ENCODE measurements at places on chromosomes 5 and 9. TPM values are rescaled to one million over a fixed set of nuclear protein-coding genes. Genes with fewer than 3 reads are reported as not detected.

- no peak for DNase-seq
These were observed 229.1 kb downstream of the PSAT1 start for GRCh38 chr9:78525986-78526560.

DNA sequence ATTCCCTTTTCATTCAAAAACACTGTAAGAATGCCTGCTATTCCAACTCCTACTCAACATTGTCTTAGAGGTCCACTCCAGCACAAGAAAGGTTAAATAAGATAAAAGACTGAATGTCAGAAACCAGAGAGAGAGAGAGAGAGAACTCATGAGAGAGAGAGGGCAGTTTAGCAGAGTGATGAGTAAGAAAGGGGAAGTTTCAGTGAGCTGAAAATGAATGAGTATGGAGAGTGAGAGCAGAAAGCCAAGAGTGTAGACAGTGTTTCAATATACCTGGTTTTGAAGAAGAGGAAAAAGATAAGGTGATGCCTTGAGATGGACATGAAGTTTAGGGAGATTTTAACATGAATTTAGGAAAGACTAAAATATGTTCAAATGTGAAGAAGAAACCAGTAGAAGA, 528.0 kb upstream of the SEMA6A start:
- DNase-seq: no peak

GRCh38 chr5:851076-851475, 290 bp upstream of the ZDHHC11 start:
- no peak for DNase-seq

GRCh38 chr9:92723299-92723625, 41.4 kb downstream of the BICD2 start:
- DNase-seq: peak; percentile 71

Gene SPINK4
- total RNA-seq: not detected

Gene CCL21
- not detected for total RNA-seq

Measured in IMR-90 (cell line).